D341Med (cell line): ENCODE measurements at places on chromosomes 13 and 19.

- DNase-seq: no peak
These were observed 52.6 kb downstream of the ERICH4 start for GRCh38 chr19:41495589-41495988.

DNA sequence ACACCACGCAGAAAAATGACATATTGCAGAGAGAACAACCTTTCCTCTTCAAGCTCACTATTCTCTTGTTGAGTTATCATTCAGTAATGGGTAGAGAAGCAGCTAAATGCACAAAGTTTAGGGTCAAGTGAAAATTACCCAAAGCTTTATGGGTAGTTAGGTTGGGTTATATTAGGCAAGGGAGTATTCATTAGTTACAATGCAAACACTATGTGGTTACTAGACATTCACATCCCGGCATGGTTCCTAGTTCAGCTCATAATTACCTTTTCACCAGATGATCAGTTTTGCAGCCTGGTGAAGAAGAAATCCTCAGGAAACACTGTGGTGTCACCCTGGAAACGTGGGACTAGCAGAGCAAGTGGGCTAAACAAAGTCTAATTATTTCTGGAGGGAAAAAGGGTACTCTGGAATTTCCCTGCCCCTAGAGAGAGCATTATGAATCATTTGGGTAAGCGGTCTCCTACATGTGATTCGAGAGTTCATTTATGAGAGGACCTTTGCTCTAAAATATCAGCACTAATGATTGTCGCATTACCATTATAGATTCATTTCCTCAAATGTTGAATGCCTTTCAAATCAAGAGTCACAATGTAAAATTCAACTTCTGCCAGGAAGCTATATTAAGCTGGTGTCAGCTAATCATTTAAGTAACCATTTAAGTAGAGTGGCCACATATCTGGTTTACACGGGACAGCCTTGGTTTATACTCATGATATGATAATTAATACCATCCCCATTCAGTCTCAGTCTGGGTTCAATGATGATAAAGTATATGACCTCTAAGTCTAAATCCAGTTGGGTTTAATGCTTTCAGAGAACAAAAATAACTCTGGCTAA, 1208.0 kb downstream of the DIAPH3 start:
- no peak for DNase-seq

GRCh38 chr19:19488875-19489690, 26.3 kb downstream of the TSSK6 start:
- DNase-seq: no peak

DNA sequence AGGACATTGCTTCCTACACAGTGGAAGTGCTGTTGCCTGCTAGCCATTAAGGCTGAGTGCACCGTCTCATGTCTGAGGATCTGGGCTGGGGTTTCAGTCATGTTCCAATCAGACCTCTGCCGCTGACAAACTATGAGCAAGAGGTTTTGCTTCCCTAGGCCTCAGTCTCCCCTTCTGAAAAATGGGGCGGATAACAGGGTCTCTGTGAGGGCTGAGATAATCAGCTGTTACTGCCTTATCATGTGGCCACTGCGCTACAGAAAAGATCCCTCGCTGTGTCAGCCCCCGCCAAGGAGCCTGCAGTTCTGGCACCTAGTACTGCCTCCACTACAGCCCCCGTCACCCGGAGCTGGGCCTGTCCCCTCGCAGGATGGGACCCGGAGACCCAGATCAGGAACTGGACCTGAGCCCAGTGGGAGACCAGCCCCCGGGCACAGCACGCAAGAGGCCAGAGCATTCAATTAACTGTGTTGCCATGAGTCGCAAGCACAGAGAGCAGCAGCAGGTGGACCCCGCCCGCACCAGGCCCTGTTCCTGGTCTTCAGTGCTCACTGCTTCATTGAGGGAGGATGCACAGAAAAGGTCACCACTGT, 3.0 kb upstream of the PNKP start:
- DNase-seq: no peak

DNA sequence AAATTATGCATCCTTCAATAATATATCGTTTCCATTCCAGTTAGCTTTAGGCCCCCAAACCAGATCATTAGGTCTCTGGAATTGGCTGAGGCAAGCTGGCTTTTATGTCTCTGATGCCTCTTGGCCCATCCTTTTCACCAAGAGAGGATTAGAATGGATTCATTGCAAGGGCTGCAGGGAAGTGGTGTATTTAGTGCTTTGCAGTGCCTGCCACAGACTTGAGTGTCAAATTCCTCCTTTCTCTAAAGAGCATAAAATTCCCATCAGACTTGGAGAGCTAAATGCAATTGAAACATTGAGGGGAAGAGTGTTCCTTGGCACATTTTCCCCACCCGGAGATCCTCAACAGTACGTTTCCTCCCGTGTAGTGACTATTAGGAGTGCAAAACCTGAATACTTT, 302.6 kb downstream of the ATP8A2 start:
- DNase-seq: no peak

GRCh38 chr19:8251025-8251472, 41.9 kb downstream of the CERS4 start:
- DNase-seq: peak; percentile 23

DNA sequence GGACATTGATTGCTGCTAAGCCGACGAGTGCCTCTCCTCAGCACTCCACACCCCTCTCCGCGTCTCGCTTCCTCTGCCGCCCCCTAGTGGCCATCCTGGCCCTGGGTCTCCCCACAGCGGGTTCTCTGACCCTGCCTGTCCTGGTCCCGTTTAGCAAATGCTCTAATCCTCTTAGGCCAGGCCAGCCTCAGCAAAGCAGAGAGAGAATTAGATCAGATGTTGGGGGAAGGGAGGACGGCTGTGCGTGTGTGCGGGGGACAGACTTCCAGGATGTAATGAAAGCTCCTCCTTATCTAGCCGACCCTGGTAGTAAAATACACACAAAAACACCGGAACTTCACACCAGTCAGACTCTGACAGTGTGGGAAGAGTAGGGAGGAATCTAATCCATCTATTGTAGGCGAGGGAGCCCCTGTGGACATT, 4.5 kb downstream of the TPRX2 start:
- DNase-seq: peak; percentile 93

DNA sequence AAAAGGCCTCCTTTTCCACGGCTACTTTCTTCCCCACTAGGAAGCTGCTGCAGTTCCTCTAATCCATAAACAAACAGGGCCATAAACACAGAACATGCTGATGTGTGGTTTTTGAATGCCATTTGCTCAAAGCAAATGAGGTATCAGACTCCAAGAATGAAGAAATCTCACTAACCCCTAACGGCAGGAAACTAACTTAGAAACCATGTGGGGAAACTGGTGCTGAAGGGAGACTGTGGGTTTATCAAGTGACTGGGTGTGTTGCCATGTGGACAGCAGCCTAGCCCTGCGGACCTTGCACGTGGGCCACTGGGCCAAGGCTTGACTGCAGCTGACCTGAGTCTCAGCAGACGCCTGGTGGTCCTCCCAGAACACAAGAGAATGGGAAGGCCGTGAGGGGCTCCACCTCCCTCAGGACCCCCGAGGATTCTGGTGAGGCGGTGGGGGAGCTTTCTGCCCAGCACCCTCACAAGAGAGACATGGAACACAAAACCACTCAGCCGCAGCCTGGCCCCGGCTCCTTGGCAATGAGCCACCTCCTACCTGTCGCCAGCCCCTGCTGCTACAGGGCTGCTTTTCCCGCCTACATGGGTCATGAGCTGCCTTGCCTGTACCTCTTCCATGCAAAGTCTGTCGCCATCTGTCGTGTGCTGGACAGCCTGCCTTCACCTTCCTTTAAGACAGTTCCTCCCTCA, 10.6 kb downstream of the SLC15A1 start:
- DNase-seq: no peak

GRCh38 chr19:13597640-13598039, 91.4 kb upstream of the CACNA1A start:
- DNase-seq: peak; percentile 84

- DNase-seq: no peak
These were observed 66.9 kb downstream of the MIPEP start for GRCh38 chr13:23822252-23822824.

GRCh38 chr13:47598340-47598911, 402.6 kb downstream of the SUCLA2 start:
- DNase-seq: no peak

DNA sequence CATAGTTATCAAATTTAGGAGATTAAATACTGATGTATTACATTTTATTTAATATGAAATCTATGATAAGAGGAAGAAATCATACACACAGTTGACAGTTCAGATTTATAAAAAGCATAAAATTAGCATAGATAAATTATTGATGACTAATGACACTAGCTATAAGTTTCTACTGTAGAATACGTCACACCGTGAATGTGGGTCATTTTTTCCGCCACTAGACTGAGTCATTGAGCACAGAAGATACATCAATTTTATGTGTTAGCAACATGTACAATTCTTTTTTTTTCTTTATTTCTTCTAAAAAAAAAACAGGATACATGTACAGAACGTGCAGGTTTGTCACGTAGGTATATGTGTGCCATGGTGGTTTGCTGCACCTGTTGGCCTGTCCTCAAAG, 22.2 kb downstream of the AP2S1 start:
- no peak for DNase-seq

GRCh38 chr19:31354799-31355664, 5.8 kb upstream of the TSHZ3 start:
- no peak for DNase-seq
